Hindlimb muscle (tissue), 1 donor: ENCODE measurements at places on chromosomes 3 and 15. TPM values are rescaled to one million over a fixed set of nuclear protein-coding genes. Genes with fewer than 3 reads are reported as not detected.

DNA sequence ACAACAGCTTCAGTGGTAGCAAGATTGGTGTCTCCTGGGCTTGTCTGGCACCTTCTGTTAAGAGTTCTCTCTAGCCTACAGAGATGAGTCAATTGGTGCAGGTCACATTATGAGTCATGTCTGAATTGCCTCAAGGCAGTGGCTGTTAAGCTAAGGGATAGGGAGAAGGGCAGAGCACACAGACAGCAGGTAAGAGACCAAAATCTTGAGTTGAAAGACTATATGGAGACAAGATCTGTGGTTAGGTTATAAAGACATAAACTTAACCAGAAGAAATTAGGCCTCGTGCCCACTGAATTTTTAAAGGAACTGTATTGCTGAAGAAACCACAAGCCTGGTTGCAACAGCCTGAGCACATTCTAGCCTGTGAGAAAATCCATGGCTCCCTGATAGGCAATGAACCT is 19.2 kb upstream of the KPNA1 start:
- DNase-seq: no peak

DNA sequence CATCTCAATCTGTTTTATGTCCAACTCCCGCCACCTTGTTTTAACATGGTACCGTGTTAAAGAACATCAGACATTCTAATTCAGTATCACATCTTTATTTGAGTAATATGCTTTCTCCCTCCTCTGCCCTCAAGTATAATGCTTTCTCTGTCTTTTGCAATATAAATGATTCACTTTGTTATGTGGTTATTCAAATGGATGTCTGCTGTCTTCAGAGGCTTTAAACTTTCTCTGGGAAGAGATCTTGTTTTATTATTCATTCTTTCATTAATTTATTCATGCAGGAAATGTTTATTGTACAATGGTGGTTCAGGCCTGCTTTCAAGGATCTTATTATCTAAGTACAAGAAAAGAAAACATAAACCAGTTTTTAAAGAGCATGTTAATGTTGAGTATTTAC is 57.1 kb downstream of the RAP2B start:
- no peak for DNase-seq

DNA sequence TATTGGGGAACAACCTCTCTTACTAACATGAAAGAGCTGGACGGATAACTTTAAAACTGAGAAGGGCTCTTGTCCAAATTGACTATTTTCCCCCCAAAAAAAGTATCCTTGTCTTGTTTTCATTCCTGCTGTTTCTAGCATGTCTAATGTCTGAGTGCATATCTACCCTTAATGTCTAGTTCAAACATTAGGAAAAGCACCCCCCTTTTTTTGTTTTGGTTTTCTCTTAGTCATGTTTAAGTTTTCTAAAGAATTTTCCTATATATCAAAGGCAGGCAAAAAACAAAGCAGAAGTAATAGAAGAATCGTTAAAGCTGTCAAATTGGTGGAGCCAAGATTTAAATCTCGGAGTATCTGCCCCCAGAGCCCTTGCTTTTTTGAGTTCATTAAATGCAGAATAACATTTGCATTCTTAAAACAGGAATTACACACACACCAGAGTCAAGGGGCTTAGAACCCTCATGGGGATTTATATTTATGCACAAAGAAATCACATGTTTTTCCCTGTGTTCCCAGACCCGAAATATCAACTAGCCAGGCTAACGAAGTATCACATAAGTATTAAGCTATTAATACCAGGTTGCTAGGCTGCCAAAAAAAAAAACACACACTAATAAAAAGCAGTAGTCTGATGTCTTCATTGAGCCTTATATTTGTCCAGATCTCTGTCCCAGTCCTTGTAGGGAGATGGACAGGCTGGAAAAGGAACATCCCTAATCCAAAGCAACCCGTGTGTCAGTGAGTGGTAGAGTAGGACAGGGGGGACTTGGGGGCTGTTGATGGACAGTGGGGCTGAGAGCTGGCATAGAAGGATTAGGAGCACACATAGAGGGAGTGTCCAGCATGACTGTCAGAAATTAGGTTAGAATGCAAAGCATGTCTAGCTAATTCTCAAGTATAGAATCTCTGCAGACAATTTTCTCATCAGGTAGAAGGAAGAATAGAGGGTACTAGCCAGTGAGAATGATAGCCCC is 103.6 kb upstream of the BFSP2 start:
- DNase-seq: no peak

GRCh38 chr3:110293660-110294059 is 778.0 kb upstream of the NECTIN3 start:
- DNase-seq: no peak

- DNase-seq: no peak
Measured at GRCh38 chr3:108404368-108404767, 106.0 kb downstream of the MYH15 start.

- no peak for DNase-seq
Measured at GRCh38 chr3:188431553-188431952, 277.6 kb downstream of the LPP start.

CCR5 gene
- polyA plus RNA-seq: 0.52 TPM

DNA sequence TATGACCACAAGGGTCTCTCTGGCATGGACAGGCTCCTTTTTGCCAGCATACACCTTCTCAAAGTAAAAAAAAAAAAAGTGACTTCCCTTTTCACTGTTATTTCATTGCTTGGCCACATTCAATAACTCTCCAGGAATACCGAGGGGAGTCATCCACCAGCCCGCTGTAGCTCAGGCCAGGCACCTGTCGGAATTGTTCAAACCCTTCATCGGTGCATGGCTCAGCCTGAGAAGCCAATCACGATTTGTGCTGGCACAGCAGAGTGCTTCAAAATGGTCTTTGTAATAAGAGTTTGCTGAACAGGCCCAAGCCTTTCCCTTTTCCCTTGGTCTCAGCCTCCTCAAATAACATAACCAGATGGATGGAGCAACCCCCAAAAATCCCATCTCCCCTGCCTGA is 145.4 kb downstream of the PDZRN3 start:
- DNase-seq: no peak

DNA sequence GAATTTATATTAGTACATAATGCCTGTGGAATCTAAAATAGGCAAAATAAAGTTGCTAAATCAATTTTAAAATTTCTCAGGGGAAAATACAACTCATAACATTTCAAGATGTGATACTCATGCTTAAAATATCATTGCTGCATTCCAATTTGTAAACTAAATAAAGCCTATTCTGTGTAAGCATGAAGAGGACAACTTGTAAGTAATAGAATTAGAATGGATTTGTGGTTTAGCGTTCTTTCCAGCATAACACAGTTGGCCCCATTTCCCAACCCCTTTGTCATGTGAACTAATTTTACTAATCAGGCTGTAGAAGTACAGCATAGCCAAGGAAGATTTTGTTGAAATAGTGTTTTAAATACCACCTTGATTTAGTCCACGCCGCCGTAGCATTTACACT is 437.2 kb downstream of the SI start:
- peak; percentile 19 for DNase-seq

BFSP2 gene
- not detected for polyA plus RNA-seq

DNA sequence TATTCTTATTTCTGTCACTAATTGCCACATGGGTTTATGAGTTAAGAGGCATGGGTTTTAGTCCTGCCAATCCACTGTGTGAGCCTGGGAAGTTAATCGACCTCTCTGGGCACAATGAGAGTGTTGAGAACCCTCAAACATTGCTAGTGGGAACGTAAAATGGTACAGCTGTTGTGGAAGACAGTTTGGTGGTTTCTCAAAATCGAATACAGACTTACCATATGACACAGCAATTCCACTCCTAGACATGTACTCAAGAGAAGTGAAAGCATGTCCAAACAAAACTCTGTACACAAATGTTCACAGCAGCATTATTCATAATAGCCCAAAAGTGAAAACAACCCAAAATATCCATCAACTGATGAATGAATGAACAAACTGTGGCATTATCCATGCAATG is 5.7 kb upstream of the GNB5 start:
- DNase-seq: no peak
